NCI-H345 (cell line): ENCODE measurements at places on chromosomes 6 and 20.

- DNase-seq, result no peak
These were observed 108.2 kb downstream of the HFE start for GRCh38 chr6:26195376-26195923.

DNA sequence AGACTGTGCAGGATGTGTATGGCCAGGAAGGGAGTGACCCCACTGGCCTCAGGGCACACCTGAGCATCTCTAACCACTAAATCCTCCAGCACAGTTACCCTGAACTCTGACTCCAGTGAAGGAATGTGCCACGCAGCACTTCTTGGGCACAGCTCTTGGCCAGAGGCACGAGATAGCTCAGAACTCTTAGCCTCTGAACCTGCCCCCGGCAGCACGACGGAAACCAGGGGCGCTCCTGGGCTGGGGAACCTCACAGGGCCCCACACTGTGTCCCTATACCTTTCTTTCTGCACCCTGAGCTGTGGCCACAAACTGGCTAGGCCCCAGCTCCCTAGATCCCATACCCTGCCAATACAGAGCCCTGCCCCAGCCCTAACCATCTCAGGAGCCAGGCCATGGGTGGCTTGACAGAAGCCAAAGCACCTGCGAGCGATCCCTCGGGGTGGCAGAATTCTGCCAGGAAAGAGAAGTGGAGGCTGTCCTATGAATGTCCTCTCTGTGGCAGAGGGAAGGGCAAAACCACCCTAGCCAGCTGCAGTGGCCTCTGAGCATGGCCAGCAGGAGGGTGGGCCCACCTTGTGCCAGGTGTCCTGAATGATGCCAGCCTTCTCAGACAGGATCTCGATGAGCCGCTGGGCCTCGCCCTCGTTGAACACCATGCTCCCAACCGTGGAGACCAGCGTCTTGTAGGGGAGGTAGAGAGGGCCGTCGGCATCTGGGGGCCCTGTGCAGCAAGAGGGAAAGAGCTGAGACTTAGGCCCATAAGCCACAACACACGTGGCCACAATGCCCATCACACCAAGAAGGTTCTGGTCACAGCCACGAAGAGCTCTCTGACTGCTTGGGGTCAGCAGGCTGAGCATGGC is 39.4 kb downstream of the RRBP1 start:
- no peak for DNase-seq

DNA sequence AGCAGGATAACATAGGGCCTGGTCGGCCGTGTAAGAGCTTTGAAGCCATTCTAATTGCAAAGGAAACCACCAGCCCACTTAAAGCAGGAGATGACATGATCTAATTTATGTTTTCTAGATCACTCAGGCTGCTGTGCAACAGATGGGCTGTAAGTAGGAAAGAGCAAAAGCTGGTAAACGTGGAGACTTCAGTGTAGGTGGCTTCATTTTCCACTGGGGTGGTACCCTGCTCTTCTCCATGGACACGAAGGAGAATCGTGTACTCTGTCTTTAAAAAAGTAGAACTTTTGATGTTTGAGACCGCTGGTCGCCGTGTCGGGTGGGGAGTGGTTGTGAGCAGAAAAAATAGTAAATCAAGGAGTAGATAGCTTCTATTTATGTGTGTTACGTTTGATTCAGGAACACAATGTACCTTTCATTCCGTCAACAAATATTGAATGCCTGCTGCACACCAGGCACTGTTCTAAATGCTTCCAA is 6.4 kb downstream of the CASS4 start:
- no peak for DNase-seq

DNA sequence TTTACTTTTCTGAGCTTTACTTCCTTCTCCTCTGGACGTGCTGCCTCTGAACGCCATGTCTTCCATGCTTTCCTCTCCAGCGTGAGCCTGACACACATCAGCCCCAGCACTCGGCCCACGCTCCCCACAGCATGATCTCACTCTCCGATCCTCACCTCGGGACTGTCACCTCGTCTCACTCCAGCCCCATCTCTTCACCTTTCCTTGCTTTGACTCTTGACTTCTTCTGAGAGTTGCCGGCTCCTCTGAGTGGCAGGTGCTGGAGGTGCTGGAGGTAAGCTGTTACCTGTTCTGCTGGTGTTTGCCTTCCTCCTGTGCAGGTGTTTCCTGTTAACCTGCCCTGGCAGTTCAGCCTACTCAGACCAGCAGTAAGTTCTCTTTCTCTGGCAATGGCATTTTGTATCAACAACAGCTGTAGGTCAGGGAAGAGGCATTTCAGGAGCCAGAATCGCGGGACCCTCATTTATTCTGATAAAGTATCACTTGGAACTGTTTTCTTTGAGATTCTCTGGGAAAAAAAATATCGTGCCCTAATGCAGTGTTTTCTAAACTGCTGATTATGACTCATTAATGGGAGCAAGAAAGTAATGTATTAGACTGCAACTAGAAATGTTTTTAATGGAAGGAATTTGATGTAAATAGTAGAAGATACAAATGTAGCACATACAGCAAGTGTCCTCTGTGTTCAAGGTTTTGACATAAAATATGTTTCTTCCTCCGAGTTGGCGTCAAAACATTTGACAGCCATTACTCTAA is 106.5 kb downstream of the ARID1B start:
- DNase-seq, result no peak

- no peak for DNase-seq
These were observed 35.8 kb upstream of the BHLHE23 start for GRCh38 chr20:63042448-63043071.

GRCh38 chr6:155498370-155498769 is 42.7 kb upstream of the NOX3 start:
- DNase-seq, result no peak
